ENCODE measurements at places on chromosomes 2 and 18.

DNA sequence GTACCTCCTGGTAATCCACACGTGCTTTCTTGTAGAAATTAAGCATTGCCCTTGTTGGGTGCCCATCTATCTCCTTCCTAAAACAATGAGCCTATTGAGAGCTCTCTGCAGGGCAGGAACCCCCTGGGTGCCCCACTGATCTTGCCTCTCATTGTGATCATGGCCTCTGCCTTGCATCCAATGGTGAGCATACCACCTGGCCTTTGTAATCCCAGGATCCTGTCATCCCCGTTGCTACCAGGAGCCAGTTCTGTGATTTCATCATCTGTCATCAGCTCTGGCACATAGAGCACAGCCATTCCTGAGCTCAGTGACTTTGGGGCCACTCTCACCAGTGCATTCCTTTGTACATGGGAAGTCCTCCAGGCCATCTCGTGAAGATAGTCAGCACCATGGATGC, 381.0 kb upstream of the ID2 start:
- DNase-seq: no peak

- DNase-seq: no peak
Observed at GRCh38 chr2:169468841-169469240, 10.5 kb upstream of the BBS5 start.

DNA sequence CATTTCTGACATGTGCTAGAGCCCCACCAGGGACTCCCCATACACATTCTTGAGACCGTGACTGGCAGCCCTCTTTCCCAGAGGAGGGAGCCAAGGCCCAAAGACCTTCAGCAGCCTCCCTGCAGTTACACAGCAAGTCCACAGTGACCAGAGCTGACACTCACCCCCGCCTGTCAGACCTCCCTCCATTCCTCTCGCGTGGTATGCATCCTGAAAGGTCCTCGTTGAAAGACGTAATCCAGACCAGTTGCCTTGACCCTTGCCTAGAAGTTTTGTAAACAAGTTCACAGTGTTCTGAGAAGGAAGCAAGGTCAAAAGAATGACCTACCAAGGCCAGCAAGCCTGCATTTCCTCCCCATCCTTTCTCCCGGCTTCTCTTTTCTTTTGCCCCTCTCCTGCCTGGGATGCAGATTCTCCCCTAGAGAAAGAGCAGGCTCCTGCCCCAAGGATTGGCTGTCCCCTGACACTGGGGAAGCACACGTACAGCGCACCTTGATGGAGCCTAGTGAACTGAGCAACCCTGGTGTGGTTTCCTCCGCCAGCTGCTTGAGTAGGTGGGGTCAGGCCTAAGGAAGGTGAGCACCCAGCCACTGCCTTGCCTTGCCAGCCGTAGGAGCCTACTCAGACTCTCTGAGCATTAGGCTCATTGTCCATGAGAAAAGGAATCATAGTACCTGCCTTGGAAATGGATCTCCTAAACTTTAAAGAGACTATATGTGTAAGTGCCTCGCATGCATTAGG, 18.3 kb downstream of the TRIB2 start:
- no peak for DNase-seq

GRCh38 chr2:219428469-219428868, 6.2 kb upstream of the SPEG start:
- DNase-seq: no peak

- DNase-seq: peak; percentile 54
Observed at GRCh38 chr2:150045601-150046000, 441.9 kb downstream of the RND3 start.

- peak; percentile 34 for DNase-seq
Observed at GRCh38 chr2:55519938-55520885, 694 bp downstream of the CFAP36 start.

DNA sequence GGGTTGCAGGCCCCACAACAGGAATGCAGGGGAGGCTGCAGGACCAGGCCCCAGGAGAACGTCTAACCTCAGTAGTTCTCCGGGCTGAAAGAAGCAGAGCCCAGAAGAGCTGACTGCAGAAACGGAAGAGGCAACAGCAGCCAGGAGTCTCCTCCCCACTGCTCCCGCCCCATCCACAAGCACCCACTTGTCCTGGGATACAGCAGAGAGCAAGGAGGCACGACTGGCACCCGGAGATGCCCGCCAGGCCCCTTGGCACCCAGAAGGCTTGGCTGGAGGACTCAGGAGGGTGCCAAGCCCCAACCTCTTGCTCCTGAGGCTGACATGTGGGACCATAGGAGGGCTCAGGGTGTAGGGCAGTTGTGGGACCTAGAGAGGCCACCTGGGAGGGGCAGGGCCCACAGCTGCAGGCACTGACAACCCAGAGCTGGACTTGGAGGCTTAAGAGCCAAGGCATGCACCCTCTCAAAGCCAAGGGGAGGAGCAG, 29.0 kb upstream of the TNS1 start:
- DNase-seq: peak; percentile 61

- no peak for DNase-seq
Observed at GRCh38 chr2:219650426-219651248, 23.2 kb downstream of the SLC4A3 start.

- DNase-seq: peak; percentile 13
Observed at GRCh38 chr2:225337183-225337582, 62.3 kb upstream of the NYAP2 start.

DNA sequence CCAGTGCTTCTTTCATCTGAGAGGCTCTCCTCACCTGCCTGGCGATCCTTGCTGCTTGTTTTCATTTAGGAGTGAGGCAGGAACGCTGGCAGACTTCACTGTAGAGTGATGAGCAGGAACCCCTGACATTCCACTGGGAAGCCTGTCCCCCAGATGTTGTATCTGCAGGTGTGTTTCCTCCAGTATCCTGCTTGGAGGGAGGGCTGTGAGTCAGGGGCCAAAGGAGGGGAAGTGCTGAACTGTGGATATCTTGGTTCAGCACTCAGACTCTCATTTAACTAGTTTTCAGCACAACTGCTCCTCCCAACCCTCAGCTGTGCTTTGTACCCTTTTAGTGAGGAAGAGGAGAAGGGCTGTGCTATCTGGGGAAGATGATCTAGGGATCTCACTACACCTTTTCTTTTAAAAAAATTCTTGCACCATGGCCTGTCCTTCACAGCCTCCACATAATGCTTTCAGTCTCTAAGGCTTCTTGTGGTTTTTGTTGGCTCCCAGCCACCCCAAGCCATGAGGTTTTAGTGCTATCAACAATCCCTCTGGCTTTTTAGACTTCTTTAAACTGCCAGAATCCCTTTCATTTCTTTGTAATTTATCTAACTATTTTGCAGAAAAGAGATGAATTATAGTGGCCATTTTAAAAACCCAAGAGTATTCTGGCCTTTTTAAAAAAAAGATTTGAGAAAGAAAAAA, 11.2 kb downstream of the ANKAR start:
- peak; percentile 30 for DNase-seq

All from epithelial cell of esophagus (primary cell).